Mesenchymal stem cell (in vitro differentiated cells and primary cell): ENCODE measurements at places on chromosomes 12 and 14.
A peak's percentile ranks its signal among the peaks of the same experiment; 100 is the strongest.

- no peak for DNase-seq
These were observed 10.7 kb upstream of the EVL start for GRCh38 chr14:100054316-100055075.

DNA sequence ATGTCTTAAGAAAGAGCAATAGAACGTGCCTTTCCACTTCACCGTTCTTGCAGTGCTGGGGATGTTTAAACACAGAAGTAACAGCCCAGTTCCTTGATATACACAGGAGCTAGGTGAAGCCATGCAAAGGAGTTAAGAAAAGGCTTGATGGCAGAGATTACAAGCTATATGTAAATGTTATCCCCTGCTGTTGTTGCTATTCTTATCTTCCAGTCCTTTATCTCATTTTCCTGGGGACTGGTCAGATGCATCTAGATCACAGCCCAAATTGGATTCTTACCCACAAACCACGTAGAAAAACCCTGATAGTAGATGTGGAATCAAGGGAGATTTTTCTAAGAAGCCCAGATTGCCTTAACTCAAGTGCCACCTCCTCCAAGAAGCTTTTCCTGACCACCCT, 5.5 kb downstream of the ASCL1 start:
- no peak for DNase-seq

- DNase-seq: no peak
These were observed 518.5 kb upstream of the MDGA2 start for GRCh38 chr14:48193893-48194292.

GRCh38 chr12:115763982-115764621, 513.4 kb downstream of the MED13L start:
- peak; percentile 23 for DNase-seq

GRCh38 chr12:124947013-124947412, 32.6 kb upstream of the UBC start:
- DNase-seq: no peak
